ENCODE measurements at places on chromosomes 5 and 9. TPM values are rescaled to one million over a fixed set of nuclear protein-coding genes. Genes with fewer than 3 reads are reported as not detected.

DNA sequence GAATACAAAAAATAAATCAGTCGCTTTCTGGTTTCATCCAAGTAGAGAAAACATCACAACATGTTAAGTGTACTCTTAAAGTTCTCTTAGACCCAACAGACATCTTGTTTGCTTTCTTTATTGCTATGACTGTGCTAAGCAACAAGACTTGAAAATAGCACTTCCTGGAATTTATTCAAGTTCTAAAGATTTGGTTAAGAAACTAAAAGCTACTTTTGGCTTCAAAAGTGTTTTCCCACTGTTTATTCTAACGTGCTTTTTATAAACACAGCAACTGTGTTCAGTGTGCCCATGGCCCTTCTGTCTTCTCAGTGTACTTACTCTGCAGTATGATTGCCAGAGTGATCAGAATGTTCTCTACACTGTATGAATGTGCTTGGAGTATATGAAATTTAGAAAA is 109.8 kb downstream of the GIN1 start:
- no peak for DNase-seq

DNA sequence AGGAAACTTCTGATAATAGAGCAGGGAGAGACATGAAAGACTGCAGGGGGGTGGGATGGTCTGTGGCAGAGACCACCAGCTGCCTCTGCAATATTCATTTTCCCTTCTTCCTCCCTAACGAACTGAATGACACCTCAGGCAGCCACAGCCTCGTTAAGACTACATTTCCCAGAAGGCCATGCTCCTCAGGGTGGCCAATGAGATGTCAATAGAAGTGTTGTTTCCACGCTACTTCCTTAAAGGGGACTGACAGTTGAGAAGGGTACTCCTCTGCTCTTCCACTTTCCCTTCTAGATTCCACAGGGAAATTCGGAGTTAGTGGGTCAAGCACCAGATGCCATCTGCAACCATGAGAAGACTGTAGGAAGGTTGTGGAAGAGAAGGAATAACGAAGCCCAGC is 52.0 kb upstream of the DAPK1 start:
- peak; percentile 61 for DNase-seq

DNA sequence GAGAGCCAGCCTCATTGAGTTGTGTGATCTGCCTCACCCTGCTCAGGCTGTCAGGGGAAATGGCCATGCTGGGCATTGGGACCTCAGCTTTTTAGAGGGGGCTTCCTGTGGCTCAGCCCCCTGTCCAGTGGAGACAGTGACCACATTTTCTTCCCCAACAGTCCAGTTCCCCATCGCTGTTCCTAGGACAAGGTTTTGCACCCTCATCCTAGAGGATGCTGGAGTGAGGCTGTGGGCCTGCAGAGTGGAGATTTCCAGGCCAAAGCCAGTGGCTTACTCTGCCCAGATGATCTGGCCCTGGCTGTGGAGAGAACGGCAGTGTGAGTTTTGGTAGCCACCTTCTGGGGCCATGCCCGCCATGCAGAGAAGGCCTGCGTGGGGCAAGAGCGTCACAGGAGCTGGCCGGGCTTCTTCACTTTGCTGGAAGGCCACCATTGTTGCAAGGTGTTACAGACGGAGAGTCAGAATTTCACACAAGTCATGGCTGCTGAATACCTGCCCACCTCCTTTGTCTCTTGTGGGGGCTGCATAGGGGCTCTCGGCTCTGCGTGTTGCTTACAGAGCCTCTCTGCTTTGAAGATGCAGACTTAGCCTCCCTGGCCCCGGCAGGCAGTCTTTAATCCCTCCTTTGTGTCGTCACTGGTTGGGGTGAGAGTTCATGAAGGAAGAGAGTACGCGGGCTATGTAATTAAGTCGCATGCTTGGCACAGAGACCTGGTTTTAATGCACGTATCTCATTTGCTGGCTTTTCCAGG is 35.2 kb upstream of the PITX1 start:
- no peak for DNase-seq

DNA sequence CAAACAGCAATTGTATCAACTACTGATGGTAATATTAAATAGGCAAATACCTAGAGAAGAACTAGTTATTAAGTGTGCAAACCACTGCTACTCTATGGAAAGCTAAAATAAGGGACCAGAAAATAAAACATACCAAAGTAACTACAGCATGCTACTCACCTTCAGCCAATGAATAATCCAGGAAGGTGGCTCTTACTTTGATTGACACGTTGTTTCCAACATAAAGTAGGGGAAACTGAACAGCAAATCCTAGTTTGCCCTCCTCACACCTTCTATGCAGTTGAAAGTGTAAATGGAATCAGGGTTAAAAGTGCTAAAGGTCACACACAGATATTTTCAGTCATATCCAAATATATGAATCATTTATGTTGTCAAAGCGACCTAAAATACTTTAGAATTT is 5.1 kb upstream of the FST start:
- DNase-seq = no peak

DNA sequence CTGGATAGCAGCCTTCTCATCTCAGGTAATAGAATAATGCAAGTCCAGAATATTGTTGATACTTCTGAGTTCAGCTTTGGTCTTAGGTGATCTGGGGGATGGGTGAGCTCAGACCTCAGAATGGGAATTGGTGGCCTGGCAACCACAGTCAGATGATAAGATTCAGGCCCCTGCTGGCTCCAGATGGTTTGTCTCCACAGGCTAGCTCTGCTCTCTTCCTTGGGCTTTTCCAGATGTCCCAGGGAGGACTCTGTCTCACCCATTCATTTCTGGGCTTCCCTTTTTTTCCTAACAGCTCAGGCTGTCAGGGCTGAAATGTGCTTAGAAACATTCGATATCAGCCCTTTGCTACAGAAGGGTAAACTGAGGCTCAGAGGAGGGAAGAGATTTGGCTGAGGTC is 17.6 kb upstream of the TNFSF15 start:
- no peak for DNase-seq

DNA sequence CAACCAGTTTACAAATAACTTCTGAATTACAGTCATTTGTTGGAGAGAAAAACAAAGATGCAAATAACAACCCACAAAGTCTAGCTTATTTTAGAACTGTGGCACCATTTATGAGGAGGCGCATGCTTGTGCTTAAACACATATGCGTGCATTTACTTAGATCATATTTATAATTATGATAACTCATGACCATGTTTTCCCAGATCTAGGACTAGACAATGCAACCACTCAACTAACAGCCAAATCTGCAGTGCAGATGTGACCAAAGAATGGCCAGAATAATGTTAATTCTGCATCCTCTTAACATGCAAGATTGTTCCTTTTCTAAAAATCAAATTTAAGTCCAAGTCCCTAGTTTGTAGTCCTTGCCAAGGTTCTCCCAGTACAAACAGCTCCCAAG is 167.3 kb upstream of the FST start:
- DNase-seq = no peak

- DNase-seq = peak; percentile 93
Observed at GRCh38 chr5:14190194-14191164, 47.3 kb downstream of the TRIO start.

- DNase-seq = peak; percentile 78
Observed at GRCh38 chr9:127869310-127870152, 7.9 kb downstream of the AK1 start.

DNA sequence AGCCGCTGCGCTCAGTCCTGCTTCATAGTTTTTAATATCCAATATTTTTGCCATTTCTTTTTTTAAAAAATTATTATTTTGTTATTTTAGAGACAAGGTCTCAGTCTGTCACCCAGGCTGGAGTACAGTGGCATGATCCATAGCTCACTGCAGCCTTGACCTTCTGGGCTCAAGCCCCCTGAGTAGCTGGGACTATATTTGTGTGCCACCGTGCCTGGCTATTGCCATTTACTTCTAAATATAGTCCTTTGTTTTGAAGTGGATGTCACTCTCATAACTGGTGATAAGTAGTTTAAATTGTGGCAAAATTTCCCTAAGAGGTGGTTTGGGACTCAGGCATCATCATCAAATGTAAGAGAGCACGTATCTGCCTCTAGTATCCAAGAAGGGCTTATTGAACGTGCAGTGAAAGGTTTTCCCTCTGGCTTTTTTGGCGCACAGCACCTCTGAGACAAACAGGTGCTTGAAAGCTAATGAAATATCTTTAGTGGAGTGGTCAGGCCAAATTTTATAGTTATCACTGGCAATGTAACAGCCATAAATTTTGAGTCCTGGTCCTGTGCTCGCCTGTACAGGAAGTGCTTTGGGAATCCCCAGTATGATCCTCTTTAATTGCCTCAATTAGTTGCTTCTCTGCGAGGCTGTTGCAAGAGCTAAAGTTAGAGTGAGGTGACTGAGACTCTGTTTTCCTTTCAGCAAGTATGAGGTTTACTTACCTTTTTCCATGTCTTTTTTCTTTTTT is 14.8 kb downstream of the STXBP1 start:
- no peak for DNase-seq

- DNase-seq = no peak
Observed at GRCh38 chr9:81411961-81412360, 277.4 kb downstream of the TLE1 start.

DNA sequence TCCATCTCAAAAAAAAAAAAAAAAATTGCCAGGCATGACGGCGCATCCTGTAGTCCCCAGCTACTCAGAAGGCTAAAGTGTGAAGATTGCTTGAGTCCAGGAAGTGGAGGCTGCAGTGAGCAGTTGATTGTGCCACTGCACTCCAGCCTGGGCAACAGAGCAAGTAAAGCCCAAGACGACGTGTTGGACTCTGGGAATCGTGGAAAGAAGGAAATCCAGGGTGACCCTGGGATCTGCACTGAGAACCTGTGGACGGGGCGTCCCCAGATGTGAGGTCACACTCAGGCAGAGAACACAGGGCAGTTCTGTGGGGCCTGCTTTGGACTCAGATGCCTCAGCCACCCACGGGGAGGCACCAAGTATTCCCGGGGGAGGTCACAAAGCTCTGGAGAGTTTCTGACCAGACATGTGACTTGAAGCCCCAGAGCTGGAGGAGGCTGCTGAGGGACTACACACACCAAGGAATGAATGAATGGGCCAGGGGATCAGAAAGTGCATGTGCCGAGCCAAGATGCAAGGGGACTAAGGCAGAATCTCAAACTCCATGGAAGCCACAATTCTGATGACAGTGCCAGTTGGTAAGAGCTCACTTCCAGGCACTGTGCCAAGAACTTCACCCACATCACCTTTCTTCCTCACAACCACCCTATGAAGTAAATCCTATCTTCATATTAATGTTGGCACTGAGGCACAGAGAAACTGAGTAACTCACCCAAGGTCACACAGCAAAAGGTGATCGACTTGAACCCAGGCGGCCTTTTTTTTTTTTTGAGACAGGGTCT is 12.9 kb downstream of the DYNC2I2 start:
- no peak for DNase-seq

DNA sequence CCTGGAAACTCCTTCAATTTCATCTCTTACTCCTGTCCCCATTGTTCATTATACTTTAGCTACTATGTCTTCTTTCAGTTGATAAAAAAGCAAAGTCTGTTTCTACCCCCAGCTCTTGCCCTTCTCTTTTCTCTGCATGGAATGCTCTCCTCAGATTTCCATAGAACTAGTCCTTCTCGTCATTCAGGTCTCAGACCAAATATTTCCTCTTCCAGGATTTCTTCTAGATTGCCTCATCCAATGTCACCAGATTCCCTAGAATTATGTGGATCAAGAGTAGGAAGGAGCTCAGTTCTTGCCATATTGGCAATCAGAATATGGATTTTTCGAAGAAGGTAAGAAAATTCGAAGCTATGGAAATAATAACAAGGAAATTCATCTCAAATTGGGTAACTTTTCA is 176.1 kb downstream of the GABRG2 start:
- no peak for DNase-seq

DNA sequence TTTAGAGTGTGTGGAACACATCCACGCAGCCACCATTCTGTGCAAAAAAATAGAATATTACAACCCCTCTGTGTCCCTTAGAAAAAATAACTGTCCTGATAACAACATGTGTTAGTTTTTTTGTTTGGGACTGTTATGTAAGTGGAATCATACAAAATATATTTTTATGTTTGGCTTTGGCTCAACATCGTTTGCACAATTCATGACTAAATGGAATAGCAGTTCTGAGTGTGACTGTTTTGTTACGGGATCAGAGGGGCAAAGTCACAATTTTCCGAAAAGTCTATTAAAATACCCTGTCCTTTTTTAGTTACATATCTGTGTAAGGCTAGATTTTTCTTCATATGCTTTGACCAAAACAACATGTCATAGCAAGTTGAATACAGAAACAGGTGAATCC is 12.8 kb downstream of the MTREX start:
- no peak for DNase-seq

DNA sequence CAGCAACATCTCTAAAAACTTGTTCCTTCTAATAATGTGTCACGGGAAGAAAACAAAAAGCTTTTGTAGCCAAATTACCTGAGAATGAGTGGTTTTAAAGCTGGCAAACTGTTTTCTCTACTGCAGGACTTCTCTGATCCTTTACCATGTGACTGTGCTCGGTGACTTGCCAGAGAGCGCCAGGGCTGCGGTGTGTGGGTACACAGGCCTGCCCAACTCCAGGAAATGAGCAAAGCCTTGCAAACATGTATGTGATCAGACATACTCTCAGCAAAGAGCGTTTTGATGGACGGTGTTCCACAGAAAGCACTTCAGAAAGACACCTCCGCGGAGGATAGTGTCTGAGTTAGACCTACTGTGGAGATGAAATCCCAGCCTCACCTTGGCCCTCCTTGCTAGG is 157.3 kb downstream of the SPOCK1 start:
- DNase-seq = peak; percentile 25

The PROB1 gene
- 1.9 TPM for total RNA-seq

The CDC25C gene
- 13.3 TPM for total RNA-seq

The NMUR2 gene
- not detected for total RNA-seq

The CKMT2 gene
- not detected for total RNA-seq

The CLIC3 gene
- not detected for total RNA-seq

The CCDC192 gene
- total RNA-seq = not detected

The PAIP2 gene
- 75.2 TPM for total RNA-seq

The GABRA6 gene
- total RNA-seq = not detected

The PNPLA7 gene
- total RNA-seq = 1.9 TPM

The EQTN gene
- total RNA-seq = not detected

The SUSD3 gene
- not detected for total RNA-seq

The PCYOX1L gene
- total RNA-seq = 23.3 TPM

The LMNB1 gene
- total RNA-seq = 134 TPM

The LPAR1 gene
- total RNA-seq = 2.4 TPM

The IL13 gene
- total RNA-seq = not detected

The KIAA1191 gene
- total RNA-seq = 116 TPM

The N4BP3 gene
- total RNA-seq = 38.2 TPM

The SLC34A1 gene
- total RNA-seq = not detected

The ITGA2 gene
- total RNA-seq = 53.2 TPM
